ENCODE measurements at places on chromosomes 11 and 22.

- DNase-seq = no peak
Observed at GRCh38 chr11:78562398-78562797, 12.3 kb downstream of the NARS2 start.

- DNase-seq = no peak
Observed at GRCh38 chr11:34634694-34635062, 13.8 kb downstream of the EHF start.

DNA sequence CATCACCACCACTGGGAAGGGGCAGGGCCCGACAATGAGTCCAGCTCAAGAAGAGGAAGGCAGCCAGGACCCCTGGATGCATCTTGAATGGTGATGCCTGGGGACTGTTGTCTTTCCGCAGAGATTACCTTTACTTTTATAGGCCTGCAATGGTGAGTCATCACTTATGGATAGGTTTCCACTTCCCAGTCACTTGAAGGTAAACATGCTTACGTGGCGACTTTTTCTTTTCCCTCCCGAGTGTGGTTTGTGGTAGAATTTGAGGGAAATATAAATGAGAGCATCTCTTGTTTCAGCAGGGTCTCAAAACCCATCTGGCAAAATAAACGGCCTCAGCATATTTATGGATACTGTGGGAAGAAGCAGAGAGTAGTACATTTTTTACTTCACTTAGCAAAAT lies at the start of gene MMP13:
Gene MMP13, minus strand, starts transcription at position 109 of the 400 bp plus-strand sequence. Its CDS starts 27 bp downstream, at position 82.
- DNase-seq = no peak

DNA sequence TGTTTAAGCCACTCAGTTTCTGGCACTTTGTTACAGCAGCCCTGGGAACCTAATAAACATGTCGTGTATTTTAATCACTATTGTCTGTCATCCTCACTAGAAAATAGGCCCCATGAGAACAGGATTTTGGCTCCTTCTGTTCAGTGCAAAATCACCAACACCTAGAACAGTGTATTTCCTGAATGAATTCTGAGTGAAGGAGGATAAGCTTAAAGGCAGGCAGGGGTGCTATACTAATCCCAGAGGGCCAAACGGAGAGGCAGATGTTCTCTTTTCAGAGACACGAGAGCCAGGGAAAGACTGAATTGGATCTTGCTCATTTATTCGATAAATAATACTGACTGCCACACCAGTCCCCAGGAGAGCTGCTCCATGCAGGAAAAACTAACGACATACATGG lies 10.4 kb downstream of the SMCO4 start:
- DNase-seq = no peak

DNA sequence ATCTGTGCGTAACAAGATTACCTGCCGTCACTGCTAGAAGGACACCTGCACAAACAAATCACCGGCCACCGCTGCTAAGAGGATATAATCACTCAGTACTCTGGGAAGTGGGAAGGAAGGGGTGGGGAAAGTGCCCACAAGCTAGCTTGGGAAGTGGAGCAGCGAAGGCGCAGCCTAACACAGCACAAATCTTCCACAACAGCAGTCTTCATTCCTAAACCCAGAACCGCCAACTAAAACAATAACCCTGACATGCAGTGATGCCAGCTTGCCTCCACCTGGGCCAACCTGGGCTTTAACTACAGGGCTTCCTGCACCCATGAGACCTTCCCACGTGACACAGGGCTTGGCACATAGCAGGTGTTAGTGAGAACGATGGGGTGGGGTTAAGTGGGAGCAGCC lies 5.1 kb downstream of the DGCR2 start:
- DNase-seq = no peak

DNA sequence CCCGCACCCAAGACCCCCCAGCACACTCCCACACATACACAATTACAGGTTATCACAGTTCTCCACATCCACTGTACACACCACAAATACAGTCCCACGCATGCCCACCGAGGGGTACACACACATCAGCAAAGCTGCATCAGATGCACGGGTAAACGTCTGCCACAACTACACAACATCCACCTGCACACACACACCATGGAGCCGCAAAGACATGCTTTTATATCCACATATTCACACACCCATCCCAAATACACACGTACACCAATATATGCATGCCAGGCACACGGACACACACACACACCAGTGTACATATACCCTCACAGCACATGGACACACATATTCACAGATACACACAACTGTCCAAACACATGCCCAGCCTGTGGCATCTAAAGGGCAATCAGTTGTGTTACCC lies 5.4 kb upstream of the KCNJ4 start:
- DNase-seq = no peak

DNA sequence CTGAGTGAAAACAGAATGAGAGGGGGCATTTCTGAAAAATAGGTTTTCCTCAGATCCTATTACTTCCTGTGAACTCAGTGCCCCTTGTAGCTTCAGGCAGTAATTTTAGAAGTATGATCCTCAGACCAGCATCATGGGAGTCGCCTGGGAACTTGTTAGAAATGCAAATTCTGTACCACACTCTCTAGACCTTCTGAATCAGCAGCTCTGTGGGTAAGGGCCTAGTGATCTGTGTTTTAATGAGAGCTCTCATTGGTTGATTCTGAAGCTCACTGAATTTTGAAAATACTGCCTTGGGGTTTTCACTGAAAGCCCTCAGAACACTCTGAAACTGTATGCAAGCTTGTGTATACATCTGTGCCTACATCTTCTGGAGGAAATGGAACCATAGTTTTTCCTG lies 647.2 kb upstream of the ANO5 start:
- DNase-seq = no peak

- DNase-seq = no peak
Observed at GRCh38 chr22:35605851-35606481, 11.2 kb downstream of the MB start.

- DNase-seq = no peak
Observed at GRCh38 chr11:28144808-28145207, 36.6 kb downstream of the METTL15 start.

DNA sequence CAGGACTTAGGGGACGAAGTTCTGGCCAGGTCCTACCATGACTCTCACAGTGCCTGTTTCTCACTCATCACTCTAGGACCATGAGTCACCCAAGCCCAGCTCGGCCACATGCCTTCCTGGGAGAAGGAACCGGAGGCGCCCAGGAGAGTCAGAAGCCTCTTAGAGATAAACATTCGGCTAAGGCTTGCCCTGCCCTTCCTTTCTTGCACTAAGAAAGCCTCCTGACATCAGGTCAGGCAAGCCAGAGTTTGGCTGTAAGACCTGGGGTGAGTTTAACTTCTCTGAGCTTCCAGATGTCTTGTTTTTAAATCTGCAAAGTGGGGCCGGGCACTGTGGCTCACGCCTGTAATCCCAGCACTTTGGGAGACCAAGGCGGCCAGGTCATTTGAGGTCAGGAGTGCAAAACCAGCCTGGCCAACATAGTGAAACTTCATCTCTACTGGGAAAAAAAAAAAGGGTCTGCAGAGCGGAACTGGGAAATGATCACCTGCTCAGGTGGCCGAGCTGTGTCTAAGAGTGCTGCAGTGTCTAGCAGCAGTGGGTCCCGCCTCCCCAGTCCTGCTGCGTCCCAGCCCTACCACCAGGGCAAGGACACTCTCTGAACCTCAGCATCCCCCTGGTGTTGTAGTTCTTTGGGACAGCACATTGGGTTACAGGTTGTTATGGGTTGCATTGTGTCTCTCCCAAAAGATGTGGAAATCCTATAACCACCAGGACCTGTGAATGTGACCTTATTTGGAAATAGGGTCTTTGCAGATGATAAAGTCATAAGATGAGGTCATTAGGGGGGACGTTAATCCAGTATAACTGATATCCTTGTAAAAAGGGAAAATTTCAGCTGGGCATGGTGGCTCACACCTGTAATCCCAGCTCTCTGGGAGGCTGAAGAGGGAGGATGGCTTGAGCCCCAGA lies 1.8 kb upstream of the CARS1 start:
- DNase-seq = no peak

DNA sequence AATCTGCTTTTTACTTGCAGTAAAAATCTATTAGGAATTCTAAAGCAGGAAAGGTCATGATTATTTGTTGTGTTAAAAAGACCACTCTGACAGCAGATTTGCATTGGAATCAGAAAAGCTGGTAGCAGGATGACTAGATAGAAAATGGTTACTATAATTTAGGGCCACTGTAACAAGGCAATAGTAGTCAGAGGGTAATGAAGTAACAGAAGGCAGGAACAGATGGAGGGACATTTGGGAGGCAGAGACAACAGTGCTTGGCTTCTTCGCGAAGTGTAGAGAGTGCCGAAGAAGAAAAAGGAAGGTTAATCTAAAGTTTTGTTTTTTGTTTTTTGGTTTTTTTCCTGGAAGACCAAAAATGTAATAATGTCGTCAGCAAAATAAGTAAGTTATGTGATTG lies 129.8 kb upstream of the SLC5A12 start:
- DNase-seq = no peak

GRCh38 chr22:50504369-50505211 lies 2.9 kb downstream of the LMF2 start:
- DNase-seq = no peak

- DNase-seq = no peak
Observed at GRCh38 chr11:68460741-68461574, at the start of gene PPP6R3. TSS of gene PPP6R3 (plus strand) at chr11:68460752. CDS start at chr11:68537665, 76,913 bp downstream.

GRCh38 chr11:36702330-36703054 lies 104.5 kb upstream of the RAG2 start:
- no peak for DNase-seq

GRCh38 chr11:82989628-82990404 lies 81.9 kb downstream of the RAB30 start:
- DNase-seq = no peak

- DNase-seq = no peak
Observed at GRCh38 chr22:41410311-41410751, 28.6 kb downstream of the TEF start.

Data from stimulated activated CD8-positive, alpha-beta memory T cell treated with anti-CD3 and anti-CD28 coated beads, Interleukin-4, amount 100 ng/mL, for 4 hours (primary cell).